ENCODE measurements at places on chromosomes 16 and 17.

GRCh38 chr17:51741458-51741857 lies 417.1 kb downstream of the CA10 start:
- DNase-seq, result no peak

DNA sequence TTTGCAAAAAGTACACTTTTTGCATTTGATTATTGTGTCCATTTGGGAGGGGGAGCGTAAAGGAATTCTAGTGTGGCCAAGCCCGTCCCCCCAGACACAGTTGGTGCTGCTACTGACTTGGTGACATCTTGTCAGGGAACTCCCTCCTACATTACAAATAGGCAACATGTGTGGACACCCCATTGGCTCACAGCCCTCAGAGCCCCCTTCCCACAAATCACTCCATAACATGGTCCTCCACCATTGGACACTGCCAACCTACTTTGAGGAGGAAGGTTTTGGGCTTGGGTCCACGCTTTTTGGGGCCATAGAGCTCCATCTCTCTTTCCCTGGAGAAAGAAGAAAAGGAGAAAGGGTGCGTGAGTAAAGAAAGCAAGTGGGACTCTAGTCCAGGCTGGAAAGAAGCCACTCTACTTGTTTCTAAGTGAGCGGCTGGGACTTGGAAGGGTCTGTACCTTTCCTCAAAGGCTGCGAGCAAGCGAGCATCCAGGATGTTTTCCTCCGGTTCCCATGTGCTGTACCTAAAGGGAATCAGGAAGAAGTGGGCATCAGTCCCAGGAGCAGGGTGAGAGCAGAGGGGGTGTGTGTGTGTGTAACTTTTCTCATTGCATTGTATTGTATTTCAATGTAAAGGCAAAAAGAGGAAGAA lies 958 bp downstream of the CBX8 start:
- DNase-seq, result no peak

GRCh38 chr16:82783933-82784572 lies 157.3 kb downstream of the CDH13 start:
- DNase-seq, result no peak

DNA sequence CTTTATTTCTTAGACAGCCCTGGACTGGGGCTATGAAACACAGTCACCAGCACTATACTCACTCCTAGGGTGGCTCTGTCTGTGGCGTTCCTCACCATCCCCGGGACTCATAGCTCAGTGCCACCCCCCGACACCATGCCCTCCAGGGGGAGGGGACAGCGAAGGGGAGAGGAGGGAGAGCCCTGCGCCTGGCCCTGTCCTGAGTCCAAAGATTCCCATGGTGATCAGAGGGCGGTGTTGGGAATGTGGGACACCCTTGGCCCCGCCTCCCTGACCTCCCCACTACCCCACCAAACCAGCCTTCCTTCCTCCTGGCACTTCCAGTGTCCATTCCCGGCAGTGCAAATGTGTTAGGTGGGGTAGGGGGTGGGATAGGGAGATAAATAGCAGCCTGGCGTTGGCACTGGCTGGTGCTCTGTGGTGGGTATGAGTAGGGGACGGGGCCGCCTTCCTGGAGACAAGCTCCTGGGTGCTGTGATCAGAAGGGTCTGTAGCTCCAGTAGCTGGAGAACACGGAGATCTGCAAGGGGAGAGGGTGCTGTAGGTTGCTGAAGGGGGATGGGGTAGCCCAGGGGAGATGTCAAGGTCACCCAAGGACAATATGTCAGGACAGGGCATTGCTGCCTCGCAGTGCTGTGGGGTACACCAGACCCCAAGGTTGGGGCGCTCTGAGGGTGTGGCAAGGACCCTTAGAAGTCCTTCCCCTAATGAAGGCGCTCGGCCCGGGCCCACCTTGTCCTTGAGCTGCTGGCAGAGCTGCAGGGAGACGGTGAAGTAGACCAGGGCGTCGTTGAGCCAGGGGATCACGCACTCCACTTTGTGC lies 2.0 kb downstream of the SMIM22 start:
- DNase-seq, result no peak

GRCh38 chr17:7191571-7192270 lies 12.6 kb upstream of the ASGR1 start:
- no peak for DNase-seq

- DNase-seq, result no peak
These were observed 301.0 kb downstream of the CPPED1 start for GRCh38 chr16:12502676-12503075.

- DNase-seq, result no peak
These were observed 72.7 kb downstream of the GNAO1 start for GRCh38 chr16:56263711-56264608.

GRCh38 chr16:66690106-66690847 lies 6.3 kb downstream of the CMTM4 start:
- DNase-seq, result no peak

DNA sequence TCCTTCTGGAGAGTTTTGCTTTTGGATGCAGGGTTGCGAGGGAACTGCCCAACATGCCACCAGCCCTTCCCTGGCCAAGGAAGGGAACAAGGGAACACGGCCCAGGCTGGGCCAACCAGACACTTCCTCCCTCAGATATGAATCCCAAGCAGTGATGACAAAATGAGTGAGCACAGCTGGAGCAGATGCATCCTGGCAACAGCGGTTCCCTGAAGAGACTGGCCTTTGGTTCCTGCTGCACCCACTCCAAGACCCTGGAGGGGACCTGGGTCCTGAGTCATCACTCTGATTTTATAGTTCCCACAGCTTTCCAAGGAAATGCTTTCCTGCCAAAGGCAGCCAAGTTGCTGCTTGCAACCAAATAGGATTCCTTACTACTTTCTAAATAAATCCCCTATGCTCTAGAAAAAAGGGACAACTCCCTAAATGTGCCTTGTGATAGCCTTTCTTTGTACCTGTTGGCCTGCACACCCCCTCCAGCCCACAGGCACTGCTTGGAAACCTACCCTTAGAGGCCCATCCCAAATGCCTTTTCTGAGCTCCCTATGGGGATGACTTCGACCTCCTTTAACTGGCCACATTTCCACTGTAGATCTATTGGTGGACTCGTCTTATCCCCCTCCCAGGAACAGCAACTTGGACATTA lies 5.3 kb downstream of the ST3GAL2 start:
- DNase-seq, result no peak

DNA sequence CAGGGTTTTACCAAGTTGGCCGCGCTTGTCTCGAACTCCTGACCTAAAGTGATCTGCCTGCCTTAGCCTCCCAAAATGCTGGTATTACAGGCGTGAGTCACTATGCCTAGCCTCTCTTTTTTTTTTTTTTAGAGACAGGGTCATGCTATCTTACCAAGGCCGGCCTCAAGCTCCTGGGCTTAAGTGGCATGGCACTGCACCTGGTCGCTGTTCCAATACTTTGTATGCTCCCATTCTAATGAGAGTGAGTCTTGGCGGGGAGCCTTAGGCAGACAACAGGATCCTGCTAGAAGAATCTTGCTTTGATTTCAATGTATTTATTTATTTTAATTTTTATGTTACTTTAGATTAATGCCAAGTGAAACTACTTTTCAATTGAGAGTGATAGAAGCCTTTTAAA lies 21.9 kb downstream of the TOM1L2 start:
- DNase-seq, result no peak

DNA sequence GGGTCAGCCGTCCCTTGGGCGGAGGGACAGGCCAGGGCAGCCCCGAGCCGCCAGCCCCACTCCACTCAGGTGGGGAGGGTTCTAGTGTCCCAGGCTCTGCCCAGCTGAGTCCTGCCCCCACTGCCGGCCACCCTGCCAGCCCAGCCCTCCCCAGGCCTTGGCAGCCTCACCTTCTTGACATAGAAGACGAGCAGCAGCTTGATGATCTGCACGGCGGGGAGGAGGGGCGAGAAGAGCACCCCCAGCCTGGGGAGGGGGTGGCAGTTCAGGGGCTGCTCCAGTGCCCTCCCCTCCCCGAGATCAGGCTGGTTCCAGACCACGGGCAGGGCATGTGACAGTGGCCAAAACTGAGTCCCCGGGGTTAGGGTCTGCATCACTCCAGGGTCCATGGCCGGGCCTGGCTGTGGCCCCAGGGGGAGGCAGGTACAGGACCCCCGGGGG lies 9.7 kb downstream of the TMC6 start:
- DNase-seq, result no peak

DNA sequence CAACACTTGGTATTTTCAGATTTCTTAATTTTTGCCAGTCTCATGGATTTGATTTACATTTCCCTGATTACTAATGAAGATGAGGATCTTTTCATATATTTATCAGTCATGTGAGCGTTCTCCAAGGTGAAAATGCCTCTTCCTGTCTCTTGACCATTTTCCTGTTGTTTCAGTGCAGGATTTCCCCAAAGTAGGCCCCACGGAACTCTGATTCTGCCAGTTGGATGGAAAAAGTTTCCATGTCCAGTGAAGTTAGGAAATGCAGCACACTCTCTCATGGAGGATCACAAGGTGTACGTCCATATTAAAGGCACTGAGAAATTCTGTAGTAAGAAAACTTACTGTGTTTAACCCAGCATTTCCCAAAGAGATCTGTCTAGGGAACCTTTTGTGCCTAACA lies 16.5 kb upstream of the LIMD2 start:
- DNase-seq, result no peak

DNA sequence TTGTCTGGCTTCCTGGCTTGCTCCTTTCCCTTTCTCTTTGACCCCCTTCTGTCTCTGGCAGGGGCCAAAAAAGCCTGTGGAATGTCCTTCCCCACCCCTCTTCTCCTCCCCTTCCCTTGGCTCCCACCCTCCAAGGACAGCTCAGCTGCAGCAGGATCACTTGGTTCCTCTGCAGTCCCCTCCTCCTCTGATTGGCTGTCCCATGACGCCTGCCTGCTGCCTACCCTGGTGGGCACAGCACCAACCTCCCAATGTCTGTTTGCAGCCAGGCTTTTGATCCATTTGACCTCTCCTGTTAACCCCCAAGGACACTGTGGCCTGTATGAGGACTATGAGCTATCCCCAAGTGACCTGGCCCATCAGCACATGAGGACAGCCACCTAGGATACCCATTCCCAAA lies 14.8 kb upstream of the MTMR4 start:
- no peak for DNase-seq

- DNase-seq, result no peak
These were observed 400.2 kb downstream of the SEC14L1 start for GRCh38 chr17:77540975-77541374.

DNA sequence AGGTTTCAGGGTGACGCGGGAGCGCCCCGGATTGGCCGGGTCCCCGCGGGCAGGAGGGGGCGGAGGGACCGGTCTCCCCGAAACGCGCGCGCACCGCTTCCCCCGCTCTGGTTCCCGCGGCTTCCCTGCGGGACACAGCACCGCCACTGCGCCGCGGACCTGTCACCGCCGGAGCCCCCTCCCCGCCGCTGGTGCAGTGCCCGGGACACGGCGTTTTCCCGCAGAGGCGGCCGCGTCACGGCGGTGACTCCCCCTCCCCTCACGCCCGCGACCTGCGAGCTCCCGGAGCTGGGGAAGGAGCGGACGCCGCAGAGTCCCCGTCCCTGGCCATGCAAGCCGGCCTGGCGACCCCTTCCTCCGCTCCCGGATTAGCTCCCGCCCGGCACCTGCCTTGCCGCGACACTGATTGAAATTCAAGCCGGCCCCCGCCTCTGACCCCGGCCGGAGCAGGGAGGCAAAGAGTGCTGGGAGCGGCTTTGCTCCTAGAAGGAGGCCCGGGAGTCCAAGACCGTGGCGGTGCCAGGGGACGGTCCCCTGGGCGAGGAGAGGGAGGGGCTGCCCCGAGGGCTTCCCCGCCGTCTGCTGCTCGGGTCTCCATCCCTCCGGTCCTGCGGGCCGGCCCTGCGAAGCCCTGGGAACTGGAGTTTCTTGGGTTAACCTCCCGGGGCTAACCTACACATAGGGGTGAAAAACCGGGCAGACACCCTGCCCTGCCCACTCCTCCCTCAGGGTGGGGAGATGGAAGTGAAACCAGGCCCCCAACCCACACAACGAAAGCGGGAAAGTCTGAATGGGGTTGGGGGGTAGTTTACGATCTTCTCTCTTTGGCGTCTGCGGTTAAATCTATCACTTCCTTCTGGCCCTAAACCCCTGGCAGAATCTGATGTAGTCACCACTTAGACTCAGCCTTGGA lies 1.0 kb downstream of the RHBDL3 start:
- DNase-seq, result no peak
